ENCODE measurements at places on chromosomes 13 and 19. TPM values are rescaled to one million over a fixed set of nuclear protein-coding genes. Genes with fewer than 3 reads are reported as not detected.
A peak's percentile ranks its signal among the peaks of the same experiment; 100 is the strongest.

DNA sequence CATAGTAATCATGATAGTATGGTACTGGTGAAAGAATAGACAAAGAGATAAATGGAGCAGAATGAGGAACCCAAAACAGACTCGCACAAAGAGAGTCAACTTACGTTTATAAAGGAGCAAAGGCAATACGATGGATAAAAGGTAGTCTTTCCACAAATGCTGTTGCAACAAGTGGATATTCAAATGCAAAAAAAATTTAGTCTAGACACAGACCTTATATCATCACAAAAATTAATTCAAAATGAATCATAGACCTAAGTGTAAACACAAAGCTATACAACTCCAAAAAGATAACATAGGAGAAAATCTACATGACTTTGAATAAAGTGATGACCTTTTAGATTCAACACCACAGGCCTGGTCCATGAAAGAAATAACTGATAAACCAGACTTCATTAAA, 131.6 kb downstream of the KL start:
- DNase-seq: no peak

GRCh38 chr19:44905437-44906160, at the start of gene APOE:
TSS of gene APOE (plus strand) at chr19:44905796. CDS start at chr19:44906625, 829 bp downstream.
- peak; percentile 18 for DNase-seq

- DNase-seq: no peak
Measured at GRCh38 chr13:33331962-33332361, 46.4 kb upstream of the STARD13 start.

DNA sequence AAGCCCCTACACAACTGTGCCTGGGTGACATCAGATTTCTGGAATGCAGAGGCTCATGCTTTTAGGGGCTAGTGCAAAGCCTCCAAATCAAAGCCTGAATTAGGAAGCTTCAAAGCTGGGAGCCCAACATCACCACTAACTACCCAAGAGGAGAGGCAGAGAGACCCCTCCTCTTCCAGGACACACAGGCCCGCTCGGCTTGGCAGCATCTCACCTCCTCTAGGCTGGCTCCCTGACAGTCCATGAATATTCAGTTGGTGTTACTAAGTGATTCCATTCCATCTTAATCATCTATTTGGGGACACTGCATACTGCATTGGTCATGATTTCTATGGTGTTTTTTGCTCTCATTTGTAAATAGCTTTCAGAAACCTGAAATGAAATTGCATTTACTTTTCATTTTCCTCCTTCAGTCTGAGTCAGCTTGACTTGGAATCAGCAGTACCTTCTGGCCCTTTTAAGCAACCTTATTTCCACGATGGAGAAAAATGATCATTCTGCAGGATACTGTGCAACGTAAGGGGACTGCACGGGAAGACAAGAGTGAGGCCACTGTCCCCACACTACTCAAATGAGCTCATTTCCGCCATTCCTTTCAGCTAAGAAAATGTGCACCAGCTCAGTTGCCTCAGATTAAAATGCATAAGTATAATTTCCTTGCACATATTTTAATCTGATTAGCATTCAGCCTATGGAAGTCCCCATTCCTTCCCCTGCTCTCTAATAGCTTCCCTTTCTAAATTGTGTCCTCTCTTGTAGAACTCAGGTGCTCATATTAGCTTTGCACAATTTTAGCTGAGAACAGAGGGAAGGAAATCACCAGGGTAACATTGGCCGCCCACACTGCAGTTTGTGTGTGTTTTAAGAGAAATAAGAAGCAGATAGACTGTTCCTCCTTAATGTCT, 219.9 kb downstream of the RFC3 start:
- peak; percentile 36 for DNase-seq

GRCh38 chr19:40815223-40815622, 16.2 kb downstream of the EGLN2 start:
- DNase-seq: no peak

DNA sequence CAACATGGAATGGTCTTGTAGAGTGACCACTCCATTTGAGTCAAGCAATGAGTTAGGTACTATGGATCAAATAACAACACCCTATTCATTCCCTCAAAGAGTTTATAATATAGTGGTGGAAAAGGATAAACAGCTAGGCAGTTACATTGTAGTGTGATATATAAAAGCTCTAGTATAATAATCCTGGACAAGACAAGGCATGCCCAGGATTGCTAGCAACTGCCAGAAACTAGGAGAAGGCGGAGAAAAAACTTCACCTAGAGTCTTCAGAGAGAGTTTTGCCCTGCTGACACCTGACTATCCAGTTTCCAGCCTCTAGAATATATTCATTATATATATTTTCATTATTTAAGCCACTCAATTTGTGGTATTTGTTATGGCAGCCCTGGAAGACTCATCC, 530.6 kb downstream of the KLF12 start:
- DNase-seq: no peak

DNA sequence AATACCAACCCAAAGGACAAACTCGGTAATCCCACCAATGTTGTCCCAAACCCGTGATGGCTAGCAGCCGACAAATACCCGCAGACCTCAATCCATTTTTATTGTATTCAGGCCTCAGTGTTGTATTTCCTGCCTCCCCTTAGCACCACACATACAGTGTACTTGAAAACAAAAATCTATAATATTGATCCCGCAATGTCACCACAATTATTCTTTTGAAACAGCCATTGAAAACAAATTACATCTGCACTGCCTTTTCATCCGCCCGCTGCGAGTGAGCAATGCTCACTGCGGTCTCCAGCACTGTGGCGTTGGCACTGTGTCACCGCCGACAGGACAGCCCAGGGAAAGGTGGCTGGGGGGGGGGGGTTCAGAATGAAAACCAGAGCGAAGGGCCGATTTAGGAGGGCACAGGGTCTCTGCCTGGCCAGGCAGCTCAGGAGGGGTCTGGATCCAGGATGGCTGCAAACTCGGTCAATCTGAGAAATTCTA, 385.8 kb upstream of the ZNF507 start:
- DNase-seq: no peak

SYNGR4 gene
- total RNA-seq: not detected

RXFP2 gene
- total RNA-seq: not detected

ZNF177 gene
- 1.8 TPM for total RNA-seq

Measured in GM23248 (cell line).